ENCODE measurements at places on chromosomes 7 and 10.

- DNase-seq: no peak
Measured at GRCh38 chr7:2689343-2689847, 1.4 kb downstream of the AMZ1 start.

DNA sequence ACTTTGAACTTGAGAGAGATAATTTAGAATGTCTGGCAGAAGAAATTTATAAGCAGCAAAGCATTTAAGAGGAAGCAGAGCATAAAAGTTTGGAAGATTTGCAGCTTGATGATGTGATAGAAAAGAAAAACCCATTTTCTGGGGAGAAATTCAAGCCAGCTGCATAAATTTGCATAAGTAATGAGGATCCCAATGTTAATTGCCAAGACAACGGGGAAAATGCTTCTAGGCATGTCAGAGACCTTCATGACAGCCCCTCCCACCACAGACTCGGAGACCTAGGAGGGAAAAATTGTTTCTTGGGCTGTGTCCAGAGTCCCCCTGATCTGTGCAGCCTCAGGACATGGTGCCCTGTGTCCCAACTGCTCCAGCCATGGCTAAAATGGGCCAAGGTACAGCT is 263.6 kb upstream of the POT1 start:
- no peak for DNase-seq

DNA sequence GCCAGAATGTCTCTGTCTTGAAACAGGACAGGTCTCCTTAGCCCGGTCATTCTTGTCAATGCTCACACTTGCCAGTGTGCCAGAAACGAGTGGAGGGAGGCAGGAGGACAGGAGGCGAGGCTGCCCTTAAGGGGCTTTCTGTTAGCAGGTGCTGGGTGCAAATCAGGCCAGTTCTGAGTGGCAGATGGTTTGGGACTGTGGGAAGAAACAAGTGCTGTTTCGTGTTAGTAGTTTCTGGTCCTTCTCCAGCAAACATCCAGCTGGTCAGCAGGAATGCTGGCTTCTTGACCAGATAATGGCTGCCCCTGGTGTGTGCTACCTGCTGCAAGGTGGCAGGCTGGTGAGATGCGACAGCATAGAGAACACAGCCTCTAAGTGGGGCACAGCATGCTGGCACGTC is 8.2 kb upstream of the NDUFB2 start:
- no peak for DNase-seq

DNA sequence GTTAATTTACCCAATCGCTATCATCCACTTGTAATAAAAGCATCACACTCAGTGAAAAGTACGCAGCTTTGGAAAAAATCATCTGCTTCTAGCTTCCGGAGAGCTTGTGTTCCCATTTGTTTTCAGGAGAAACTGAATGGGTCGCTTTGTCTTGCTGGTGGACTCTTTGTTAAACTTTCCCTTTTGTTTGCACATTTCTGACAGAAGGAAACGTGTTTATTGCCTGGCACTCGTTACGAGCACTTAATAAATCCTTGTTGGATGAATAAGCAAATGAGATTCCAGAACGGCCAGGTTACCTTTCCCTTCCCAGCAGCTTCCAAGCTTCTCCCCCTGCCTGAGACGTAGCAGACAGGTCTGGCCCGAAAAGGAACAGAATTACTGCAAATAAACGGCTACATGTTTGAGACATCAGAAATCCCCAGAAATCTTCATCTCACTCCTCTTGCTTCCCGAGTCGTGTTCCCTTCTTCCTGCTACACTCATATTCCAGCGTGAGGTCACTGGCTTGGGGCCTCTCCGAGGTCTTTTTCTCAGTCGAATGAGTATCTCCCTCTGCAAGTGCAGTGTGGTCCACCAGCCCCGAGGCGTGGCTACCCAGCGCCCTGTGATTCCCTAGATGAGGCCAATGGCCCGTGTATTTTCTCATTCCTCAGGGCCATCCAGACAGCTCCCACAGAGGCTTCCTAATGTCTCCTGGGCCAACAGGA is 167.2 kb downstream of the FRMD4A start:
- no peak for DNase-seq

DNA sequence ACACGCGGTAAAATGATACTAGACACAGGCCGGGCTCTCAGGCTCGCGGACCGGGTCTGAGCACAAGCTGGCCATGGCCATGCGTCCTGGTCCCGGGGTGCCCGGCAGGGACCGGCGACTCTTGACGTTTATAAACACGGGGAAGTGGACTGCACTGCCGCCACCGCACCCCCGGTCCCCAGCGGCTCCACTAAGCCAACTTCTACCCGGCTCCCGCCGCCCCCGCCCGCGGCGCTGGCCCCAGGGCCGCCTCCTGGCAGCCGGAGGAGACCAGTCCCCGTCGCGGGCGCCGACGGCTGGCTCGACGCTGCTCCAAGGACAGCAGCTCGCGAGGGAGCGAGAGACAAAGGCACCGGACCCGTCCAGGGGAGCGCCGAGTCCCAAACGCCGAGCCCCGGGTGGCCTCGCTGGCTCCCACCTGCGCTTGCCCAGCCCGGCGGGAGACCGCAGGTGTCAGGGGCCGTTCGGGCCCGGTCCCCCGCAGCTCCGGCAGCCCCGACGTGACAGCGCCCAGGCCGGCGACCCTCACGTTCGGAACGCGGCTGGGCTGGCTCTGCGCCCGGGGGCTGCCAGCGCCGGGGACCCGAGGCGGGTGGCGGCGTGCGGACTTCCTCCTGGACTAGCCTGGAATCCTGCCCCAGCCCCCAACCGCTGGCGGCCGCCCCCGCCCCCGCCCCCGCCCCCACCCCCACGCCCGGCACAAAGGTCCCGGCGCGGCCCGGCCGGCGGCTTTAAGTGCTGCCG is 517 bp downstream of the ITGB1 start:
- DNase-seq: no peak

- no peak for DNase-seq
Measured at GRCh38 chr7:43834463-43835251, 34.7 kb downstream of the MRPS24 start.

- no peak for DNase-seq
Measured at GRCh38 chr10:93309062-93309461, 173.1 kb downstream of the MYOF start.

- no peak for DNase-seq
Measured at GRCh38 chr10:72648301-72648700, 22.4 kb upstream of the MICU1 start.

DNA sequence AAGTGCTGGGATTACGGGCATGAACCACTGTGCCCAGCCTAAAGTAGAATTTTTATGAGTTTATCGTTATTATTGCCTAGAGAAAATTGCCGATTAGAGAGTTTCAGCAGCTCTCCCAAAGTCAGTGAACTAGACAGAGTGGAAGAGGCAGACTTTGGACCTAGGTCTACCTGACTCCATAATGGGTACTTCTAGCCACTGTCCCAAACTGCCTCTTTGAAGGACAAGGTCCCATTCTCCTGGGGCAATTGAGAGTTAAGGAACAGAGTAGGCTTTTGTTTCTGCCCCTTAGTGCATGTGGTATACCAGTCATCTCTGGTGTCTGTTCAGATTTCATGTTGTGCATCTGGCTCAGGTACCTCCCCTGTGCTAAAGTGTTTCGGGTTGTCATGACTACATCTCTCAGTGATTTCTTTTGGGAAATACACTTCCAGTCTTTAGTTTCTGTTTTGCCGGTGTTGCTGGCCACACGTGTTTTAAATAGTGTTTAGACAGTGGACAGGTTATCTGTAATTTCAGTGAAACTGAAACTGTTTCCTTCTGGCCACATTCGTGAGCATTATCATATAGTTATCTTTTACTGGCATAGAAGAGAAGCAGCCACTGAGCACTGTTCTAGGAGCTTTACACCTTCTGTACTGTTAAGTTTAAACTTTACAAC is 4.7 kb downstream of the TMEM236 start:
- no peak for DNase-seq

GRCh38 chr7:98174334-98175259 is 36.6 kb upstream of the BHLHA15 start:
- DNase-seq: no peak

- DNase-seq: no peak
Measured at GRCh38 chr7:768881-769504, 41.9 kb upstream of the PRKAR1B start.

- no peak for DNase-seq
Measured at GRCh38 chr10:70308121-70309060, 24.6 kb upstream of the NPFFR1 start.

- DNase-seq: no peak
Measured at GRCh38 chr7:16494551-16494950, 29.0 kb upstream of the SOSTDC1 start.

Data from left renal cortex interstitium (tissue), 4 donors.